T-helper 1 cell (primary cell): ENCODE measurements at places on chromosomes 5 and 9.

DNA sequence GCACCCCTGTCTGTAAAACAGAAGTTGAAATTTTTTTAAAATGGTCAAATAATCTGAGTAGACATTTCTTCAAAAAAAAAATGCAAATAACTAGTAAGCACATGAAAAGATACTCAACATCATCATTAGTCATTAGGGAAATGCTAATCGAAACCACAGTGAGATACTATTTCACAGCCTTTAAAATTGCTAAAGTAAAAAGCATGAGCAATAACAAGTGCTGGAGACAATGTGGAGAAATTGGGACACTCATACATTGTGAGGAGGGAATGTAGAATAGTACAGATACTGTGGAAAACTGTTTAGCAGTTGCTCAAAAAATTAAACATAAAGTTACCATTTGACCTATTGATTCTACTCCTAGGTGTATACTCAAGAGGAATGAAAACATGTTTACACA is 58.4 kb upstream of the RUSC2 start:
- DNase-seq = no peak

GRCh38 chr9:123568691-123569688 is 213.0 kb downstream of the CRB2 start:
- DNase-seq = no peak

GRCh38 chr5:168186289-168187074 is 105.0 kb upstream of the WWC1 start:
- DNase-seq = no peak

DNA sequence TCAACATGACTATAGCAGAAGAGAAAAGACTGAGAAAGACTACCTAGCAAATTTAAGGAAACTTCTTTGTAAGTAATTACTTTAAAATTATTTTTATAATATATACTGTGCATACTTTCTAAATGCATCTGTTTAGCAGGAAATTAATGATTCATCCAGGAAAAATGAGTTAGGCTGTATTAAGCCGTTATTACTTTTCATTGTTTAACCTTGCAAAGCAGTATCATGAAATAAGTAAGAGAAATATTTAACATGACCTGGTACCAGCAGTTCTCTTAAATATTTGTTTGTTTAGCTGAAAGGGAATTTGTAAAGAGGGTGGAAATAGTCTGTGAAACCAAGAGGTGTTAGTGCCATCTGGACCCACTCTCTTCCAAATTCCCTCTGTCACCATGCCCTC is 175.0 kb downstream of the GNAQ start:
- DNase-seq = no peak

DNA sequence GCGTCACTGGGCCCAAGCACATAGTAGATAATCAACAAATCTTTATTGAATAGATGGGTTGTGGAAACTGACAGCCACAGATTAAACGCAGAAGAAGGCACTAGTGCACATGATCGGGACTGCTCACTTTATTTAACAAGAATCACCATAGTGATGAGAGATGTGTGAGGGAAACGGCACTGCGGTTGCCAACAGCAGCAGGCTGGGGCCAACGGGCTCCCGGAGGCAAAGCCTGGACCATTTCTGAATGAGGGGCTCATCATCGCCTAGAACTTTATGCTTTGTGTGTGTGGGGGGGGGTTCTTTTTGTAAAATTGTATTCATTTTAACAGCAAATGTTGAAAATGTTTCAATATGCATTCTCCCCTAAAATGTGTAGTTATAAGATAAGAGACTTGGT is 61.9 kb upstream of the RUFY1 start:
- DNase-seq = no peak

GRCh38 chr9:70865471-70865870 is 255.9 kb downstream of the TRPM3 start:
- no peak for DNase-seq

- DNase-seq = no peak
These were observed 38.9 kb downstream of the SLC35D2 start for GRCh38 chr9:96344458-96345180.

- DNase-seq = no peak
These were observed 61.4 kb upstream of the ICE1 start for GRCh38 chr5:5360941-5361520.

DNA sequence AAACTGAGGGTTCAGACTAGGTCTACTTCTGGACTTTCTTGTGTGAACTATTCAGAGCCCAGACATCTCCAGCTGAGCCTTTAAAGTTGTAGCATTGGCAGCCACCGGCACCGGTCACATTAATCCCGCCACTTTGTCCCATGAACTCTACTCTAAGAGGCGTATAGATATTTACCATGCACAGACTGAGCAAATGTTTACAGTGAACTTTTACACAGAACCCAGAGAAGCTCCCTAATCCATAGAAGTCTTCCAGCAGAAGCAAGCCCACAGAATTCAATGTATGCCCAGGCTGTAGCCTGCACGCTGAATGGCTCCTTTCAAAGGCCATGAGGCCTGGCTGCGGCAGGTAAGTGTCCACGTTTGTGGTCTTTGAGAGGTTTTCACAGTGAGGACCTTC is 466.9 kb downstream of the ENC1 start:
- DNase-seq = no peak

DNA sequence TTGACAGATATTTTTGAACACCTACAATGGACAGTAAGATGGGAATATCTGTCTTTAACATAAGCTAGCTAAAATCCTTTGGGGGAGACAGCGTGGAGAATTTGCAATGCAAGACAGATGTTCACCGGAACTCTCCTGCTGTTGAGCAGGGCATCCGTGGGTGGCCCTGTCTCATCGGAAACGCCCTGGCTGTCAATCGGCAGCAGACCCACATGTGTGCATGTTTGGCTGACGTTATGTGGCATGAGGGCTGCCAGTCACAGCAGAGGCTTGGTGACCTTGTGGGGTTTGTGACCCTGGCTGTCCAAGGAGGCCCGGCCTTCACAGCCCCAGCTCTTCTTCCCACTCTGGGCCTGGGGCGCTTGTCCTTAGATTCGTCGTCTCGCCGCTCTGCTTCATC is 129.7 kb upstream of the OTULINL start:
- DNase-seq = no peak

DNA sequence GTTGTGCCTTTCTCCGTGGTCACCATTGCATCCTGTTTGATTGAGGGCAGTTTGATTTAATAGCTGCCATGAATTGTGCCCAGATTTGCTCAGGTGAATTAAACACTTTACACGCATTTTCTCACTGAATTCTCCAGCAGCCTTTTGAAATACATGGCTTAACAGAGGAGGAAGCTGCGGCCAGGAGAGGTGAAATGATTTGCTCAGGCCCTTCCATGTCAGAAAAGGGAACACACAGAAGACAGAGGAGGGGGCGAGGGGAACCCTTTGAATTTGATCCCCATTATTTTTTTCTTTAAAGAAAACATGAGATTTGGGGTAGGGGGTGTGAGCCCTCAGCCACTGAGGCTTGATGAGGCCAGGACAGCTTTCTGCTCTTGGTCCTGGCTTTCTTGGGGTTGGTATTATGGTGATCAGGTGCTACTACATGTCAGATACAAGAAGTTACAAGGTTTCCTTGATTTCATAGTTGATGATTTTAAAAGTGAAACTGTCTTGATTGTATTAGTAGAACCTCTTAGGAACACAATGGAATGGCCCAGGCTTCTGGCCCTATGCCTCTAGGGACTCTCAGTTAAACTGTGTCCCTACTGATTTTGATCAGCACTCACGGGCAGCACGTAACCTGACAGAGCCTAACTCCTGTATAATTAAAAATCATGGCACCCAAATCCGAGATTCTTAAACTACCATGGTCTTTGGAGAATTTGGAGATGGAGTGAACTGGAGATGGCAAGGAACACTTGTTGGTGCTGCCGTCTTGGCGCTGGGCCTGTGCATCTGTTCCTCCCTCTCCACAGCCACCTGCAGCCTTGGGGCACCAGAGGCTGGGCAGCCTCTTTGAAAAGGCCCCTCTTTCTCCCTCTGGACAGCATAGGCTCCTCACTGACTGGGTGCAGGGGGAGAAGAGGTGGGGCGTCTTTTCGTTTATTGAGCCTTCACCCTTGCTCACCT is 107.9 kb downstream of the TRIO start:
- DNase-seq = no peak

GRCh38 chr5:154576429-154576806 is 98.4 kb upstream of the HAND1 start:
- no peak for DNase-seq

DNA sequence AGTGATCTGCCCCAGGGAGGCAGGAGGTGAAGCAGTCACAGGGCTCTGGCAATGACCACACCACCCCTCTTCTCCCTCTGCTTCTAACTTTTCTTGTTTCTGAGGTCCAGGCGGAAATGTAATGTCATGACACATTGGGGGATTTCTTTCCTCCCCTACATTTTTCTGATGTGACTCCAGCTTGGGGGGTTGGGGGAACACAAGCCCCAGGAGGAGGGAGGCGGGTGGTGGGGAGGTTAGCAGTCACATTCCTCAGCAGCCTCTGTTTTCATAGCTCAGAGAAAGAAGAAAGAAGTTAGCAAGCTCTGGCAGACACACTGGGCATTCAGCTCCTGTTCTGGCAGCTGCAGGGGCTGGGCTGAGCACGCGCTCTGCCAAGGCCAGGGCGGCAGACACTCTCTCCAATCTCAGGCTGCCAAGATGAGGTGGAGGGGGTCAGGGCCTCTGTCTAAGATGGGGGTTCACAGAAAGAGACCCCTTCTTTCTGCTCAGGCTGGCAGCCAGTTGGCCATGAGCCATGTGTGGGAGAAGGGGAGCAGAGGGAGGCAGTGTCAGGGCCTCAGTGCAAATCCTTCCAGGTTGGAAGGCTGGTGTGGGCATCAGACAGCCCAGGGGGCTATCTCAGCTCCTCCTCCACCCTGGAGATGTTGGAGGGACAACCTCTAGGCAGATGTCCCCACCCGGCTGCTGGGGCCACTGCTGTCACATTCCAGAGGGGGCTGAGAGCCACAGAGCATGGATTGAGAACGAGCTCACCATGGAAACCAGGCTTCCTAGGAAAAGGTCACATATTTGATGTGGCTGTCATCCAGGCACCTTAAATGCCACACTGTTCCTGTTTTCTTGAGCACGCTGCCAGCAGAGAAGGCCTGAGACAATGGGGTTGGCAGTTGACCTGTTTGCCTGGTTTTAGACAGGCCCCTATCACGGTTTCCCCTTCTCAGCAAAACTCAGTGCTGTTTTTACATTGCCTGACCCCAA is 20.1 kb upstream of the PFDN1 start:
- DNase-seq = no peak

DNA sequence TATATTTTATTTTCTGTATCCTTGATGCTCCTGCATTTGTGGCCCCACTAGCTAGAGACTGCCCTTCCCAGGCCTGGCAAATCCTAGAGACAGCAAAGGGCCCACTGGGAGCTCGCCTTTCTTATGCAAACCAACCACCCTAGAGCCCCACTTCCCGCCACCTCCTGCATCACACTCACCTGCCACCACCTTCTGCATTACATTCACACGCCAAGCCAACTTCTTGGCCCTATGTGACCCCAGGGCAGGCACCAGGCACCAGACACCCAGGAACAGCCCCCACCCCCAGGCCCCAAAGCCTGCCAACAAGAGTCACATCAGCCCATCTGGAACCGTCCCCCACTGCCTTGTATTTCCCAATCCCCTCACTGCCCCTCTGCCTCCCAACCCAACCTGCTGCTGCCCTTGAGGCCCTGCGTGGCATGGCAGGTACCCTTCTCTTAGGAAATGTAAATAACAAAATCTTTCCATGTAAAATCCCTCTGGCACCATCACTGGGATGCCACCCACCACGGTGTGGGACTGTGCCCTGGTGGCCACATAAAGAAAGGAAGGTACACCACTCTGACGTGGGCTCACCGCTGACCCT is 22.0 kb downstream of the ROR2 start:
- no peak for DNase-seq

DNA sequence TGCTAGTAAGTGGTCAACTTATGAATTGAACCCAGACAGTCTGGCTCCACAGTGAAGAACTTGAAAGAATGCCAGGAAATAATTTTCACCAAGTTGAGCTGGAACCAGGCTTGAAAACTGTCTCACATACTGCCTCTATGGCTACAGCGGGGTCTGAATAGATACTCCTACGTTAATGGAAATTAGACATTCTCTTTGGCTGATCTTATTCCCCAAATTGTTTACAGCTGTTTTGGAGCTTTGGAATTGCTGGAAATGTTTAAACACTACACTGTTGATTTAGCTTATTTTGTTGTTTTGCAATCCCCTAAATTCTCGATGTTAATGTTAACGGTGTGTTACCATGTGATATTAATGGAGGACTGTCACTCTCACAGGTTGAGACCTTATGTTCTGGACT is 146.4 kb downstream of the FBXL7 start:
- DNase-seq = no peak

- no peak for DNase-seq
These were observed 394.6 kb upstream of the ARRDC3 start for GRCh38 chr5:91777671-91778070.

DNA sequence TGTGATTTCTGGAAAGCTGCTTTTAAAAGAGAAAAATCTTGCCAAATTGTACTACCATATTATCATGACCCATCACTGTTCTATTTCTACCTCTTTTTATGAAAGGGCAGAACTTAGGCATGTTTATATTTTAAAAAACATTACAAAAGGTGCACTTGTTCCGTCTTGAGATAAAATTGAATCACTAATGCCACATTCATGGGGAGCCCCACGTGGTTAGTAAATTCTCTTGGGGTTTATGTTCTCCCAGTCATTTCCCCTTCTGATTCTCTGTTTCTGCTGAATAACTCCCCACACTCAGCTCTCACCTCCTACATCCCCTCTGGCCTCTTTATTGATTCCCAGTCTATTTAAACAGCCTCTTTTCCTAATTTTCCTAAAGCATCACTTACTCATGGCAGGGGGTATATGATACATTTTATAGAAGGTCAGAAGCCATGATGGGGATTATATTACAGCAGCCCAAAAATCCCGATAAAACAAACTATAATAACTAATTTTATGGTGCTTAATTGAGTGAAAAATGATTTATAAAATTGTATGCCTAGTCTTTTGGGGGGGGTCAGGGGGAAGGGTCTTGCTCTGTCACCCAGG is 19.7 kb upstream of the VLDLR start:
- DNase-seq = no peak

- no peak for DNase-seq
These were observed 135.9 kb downstream of the MACROH2A1 start for GRCh38 chr5:135263022-135263668.

DNA sequence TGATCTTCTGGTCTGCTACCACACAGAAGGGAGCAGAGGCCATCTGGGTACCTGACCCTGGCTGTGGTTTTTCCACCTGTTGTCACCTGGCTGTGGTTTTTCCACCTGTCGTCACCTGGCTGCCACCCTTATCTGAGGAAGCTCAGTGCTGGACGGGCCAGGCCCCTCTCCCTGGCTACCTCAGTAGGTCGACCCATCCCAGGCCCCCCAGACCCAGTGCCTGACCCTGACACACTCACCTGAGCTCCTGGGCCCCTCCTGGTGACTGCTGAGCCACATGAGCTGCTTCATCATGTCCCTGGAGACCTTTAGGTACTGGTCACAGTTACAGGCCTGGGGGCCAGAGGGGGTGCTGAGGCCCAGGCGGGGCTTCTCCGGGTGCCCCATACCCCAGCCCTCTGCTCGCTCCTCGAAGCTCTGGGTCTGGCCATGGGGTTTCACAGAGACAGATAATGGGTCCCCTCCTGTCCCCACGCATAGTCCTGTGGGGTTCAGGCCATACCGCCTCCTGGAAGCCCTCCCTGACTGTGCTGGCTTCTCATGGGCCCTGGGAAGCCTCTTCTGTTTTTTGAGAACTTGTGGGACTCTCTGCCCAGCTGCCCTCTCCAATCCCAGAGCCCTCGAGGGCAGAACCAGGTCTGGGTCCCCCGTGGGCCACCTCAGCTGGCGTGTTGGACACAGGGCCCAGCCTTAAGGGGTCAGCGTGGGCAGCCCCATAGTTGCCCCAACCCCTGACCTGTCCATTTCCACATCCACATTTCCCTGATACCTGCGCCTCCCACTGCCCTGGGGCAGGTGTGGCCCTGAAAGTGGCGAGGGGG is 7.5 kb upstream of the NRARP start:
- no peak for DNase-seq
